Inflammatory macrophage (primary cell): ENCODE measurements at places on chromosomes 16 and 17.

- DNase-seq: no peak
Measured at GRCh38 chr17:61402073-61402541, 2.5 kb downstream of the TBX2 start.

GRCh38 chr17:68182011-68182306 is 65.9 kb upstream of the AMZ2 start:
- DNase-seq: no peak

GRCh38 chr17:35486920-35487732 is 38.6 kb upstream of the SLFN13 start:
- peak; percentile 88 for DNase-seq

GRCh38 chr17:58520843-58521430 is 6.5 kb upstream of the MTMR4 start:
- peak; percentile 42 for DNase-seq
